ENCODE measurements at places on chromosomes 1 and 21.

GRCh38 chr1:13813398-13814012 lies 113.5 kb downstream of the PRDM2 start:
- DNase-seq: peak; percentile 45

DNA sequence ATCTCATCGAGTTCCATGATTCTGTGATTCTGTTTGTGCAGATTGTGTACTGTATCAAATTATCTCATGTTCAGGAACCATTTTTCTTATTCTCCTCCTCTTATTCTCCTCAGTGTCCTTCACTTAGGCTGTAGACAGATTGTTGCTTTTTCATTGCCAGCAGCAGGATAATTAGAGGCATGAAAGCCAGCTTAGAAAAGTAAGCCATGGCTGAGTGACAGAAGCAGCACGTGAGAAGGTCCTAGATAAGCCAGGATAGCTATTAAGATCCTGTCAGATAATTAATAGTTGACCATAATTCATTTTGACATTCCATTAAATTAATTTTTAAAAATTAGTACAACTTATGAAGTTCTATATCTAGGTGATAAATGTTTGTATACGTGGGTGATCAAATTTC lies 60.8 kb upstream of the PRKACB start:
- no peak for DNase-seq

DNA sequence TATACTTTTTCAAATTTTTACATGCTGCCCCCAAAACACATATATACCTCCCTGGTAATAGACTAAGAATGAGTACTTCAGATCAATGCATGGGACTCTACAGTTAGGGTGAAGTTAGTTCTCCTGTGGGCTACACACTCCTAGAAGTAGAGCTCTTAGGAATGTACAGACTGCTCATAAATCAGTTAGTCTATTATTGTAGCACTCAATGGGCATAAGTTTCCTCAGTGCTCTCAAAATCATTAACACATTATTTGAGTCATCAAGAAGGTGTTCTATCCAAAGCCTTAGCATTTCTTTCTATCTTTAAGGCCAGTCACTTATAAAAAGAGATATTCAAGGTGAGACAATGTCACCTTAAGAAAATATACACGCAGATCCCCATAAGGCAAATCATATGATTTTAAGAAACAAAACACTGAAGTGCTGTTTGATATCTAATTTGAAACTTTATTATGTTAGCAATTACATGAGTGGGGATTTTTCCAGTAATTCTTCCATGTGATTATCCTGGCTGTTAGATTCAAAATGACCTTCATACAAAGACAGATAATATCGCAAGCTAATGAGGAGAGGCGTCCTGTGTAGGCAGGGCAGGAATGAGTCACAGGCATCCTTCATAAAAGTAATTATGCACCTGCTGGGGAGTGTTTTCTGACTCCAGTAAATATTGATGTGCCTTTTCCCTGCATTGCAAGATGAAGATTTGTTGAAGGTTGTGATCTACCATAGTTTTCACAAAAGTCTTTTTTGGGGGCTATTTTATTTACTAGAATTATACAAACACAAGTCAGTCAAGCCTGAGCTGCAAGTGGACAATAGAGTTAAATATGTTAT lies 167.2 kb upstream of the ATP1B1 start:
- no peak for DNase-seq

DNA sequence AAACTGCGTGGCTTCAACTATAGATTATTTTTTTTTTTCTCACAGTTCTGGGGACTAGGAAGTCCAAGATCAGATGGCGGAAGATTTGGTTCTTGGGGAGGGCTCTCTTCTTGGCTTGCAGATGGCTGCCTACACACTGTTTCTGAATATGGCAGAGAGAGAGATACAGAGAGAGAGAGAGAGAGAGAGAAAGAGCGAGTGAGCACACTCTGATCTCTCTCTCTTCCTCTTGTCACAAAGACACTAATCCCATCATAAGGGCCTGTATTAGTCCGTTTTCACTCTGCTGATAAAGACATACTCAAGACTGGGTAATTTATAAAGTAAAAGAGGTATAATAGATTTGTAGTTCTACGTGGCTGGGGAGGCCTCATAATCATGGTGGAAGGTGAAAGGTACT lies 79.5 kb downstream of the IGSF21 start:
- DNase-seq: no peak

DNA sequence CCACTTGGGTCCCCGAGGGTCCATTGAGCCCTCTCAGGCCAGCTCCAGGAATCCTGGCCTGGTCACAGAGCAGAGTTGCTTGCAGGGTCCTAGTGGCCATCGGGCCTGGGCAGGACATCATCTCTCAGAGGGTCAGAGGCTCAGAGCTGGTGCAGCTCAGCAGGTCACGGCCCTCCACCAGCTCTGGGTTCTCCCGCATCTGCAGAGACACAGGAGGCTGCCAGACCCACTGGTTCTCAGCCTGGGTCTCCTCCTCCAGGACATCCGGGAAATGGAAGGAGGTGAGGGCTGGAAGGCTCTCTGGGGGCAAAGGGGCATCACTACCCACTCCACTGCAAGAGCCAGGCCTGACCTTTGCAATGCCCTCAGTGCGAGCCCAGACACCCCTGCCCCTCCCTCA lies 6.5 kb downstream of the TMEM54 start:
- DNase-seq: no peak

GRCh38 chr1:155218854-155219591 lies 10.5 kb downstream of the MTX1 start:
- DNase-seq: peak; percentile 37

DNA sequence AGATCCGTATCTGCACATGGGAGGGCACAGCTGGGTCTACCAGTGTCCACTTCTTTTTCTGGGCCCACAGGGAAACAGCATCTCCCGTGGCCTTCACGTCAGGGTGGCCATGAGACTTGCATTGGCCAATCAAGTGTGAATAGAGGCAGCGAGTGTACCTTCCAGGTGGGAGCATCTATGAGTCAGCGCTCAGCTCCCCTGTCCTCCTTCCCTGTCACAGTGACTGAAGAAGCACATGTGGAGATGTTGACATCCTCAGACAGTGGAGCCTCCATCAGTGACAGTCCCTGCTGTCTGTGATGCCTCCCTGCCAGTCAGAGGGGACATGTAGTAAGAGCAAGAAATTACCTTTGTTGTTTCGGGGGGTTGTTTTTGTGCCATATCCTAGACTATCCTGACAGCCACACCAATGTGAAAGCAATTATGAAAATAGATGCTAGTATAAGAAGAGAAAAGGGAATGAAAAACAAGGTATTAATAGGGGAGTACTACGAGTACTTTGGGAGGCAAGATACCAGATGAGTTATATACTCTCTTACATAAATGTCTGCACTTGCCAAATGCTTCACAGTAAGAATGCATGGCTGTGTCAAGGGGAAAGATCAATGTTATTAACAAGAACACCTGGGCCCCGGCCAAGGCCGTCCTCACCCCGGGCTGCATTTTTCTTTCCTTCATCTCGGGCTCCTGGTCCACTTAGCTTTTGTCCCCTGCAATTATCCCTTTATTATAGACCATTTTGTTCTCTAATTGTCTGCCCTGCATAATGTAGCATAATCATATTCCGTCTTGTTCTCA lies 86.0 kb downstream of the MATN1 start:
- no peak for DNase-seq

- DNase-seq: no peak
These were observed at the start of gene TMEM200B for GRCh38 chr1:29123887-29124365. Gene TMEM200B (minus strand): TSS chr1:29123903. CDS start chr1:29121828, 2,075 bp downstream.

Data from activated CD4-positive, alpha-beta T cell treated with anti-CD3 and anti-CD28 coated beads for 24 hours (primary cell).